Activated CD4-positive, alpha-beta T cell treated with anti-CD3 and anti-CD28 coated beads, Interleukin-2, amount 50 U/mL, for 24 hours (primary cell): ENCODE measurements at places on chromosomes 2 and 18.

DNA sequence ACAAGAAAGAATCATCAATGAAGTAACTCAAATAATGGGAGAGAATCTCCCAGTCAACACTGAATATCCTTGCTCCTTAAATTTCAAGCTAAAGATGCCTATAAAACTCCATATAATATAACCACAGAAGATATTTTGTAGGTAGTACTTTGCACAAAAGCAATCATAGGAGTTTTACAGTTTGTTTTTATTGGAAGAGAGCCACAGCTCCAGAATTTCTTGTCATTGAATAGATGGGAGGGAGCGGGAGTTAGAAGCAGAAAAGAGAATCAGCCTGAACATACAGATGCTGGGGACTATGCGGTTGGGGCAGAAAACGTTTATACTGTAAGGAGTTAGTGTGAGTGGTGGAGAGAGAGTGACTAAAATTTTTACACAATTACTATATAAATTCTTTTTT, 18.3 kb upstream of the SMAD4 start:
- DNase-seq, result no peak

DNA sequence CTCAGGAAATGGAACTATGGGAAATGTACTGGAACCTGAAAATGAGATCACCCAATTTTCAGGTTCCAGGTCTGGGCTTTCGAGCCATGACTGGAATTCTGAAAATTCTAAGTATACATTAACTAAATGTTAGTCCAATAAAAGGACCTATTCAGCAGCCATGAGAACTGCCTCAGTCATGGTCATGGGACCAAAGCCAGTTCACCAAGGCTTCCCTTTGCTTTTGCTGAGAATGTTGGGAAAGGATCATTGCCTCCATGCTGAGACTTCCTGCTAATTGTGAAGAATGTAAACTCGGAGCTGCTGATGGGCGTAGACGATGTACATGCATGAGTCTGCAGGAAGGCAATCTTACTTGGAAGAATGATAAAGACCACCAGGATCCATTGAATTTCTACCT, 624.4 kb upstream of the SOX11 start:
- DNase-seq, result no peak

DNA sequence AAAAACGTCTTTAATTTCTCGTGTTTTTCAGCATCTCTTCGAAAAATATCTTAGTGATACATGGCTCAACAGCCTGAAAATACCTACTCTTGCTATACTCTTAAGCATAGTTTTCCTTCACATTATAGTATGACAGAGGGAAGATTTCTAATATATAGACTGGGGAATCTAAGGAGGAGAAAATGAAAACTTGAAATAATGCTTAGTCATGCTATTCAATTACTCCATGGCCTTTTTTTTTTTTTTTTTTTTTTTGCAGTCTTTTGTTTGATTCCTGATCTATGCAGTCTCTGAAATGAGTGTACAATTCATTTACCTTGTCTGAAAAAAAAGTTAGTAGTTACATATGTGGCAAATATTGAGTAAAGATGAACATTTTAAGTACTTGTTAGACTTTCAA, 337.8 kb downstream of the ARHGAP15 start:
- DNase-seq, result no peak

DNA sequence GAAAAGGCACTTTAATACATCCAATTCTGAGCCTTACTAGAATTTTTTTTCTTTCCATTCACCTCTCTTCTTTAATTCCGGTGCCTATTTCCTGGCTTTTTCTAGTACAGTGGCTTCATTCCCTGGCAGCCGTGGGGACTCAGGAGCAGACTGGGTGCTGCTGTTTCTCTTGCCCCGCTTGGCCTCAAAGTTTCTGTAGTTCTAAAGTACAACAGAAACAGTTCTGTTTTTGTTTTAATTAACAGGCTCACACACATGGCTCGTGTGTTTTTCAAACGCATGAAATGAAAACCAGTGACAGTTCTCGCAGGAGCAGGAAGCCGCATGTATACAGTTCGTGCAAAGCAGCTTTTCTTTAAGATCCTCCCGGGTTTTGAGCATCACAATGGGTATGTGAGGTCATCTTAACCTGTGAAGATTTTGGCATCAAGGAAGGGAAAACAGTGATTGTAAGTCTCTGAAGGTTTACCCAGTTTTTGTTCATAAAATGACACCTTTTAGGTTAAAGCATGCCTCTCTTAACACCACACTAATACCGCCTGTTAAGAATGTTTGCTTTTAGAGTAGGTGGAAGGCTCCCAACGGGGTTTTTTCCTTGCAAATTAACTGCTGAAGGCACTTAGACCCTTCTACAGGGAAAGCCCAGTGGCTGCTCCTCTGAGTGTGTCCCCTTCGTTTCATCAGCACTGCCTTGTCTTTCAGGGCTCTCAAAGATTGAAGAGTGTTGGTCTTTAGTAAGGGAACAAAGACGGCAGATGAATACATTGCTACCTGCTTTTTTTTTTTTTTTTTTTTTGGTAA, 5.8 kb downstream of the FZD7 start:
- DNase-seq, result no peak

DNA sequence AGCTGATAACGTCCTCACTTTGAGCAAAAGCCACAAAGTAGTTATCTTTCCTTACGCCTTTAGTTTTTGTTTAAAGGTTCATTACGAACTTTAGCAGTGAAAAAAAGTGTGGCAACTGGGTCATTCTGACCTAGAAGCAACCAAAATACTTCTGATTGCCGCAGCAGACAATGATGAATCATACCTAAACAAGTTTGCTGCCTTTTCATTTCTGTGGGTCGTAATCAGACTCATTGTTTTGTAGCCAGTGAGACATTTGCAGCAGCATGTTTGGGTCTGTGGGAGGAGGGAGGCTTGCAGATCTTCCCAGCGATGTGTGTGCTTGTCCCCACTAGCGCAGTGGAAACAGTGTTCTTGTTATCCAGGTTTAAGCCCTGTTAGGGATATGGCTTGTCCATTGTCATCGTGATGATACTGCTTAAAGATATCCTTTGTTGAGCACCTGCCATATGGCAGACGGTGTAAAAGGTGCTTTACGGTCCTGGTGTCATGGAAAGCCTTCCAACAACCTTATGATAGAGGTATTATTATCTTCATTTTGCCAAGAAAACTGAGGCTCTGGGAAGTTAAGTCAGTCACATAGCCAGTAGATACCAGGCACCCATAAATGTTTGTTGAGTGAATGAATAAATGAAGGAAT, 1.3 kb upstream of the GREB1 start:
- DNase-seq, result no peak

- no peak for DNase-seq
Measured at GRCh38 chr2:63650756-63651155, 62.0 kb downstream of the MDH1 start.

GRCh38 chr2:21234001-21234400, 110.2 kb downstream of the TDRD15 start:
- no peak for DNase-seq

- no peak for DNase-seq
Measured at GRCh38 chr2:143801561-143801960, 672.3 kb downstream of the ARHGAP15 start.
